ENCODE measurements at places on chromosomes 13 and 19.
A peak's percentile ranks its signal among the peaks of the same experiment; 100 is the strongest.

DNA sequence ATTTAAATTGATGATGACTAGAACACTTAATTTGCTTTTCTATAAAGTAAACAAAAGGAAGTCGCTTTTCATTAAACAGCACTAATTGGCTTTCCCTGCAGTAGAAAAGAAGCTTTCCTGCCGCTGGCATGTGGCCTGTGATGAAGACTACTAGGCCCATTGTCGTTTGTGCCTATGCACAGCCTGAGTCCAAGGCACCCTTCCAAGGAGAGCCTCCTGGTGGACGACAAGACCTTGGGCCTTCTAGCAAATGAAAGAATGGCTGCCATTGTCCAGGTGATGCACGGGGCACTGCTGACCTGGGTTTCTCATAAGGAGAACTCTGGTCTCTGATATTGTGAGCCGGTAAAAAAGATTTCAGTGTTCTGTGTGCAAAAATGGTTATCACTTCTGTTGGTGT is 233.0 kb downstream of the COL4A1 start:
- DNase-seq: no peak

- peak; percentile 17 for DNase-seq
Observed at GRCh38 chr13:80338781-80339562, 2.0 kb downstream of the SPRY2 start.

GRCh38 chr19:41530184-41530534 is 45.8 kb upstream of the CEACAM21 start:
- no peak for DNase-seq

DNA sequence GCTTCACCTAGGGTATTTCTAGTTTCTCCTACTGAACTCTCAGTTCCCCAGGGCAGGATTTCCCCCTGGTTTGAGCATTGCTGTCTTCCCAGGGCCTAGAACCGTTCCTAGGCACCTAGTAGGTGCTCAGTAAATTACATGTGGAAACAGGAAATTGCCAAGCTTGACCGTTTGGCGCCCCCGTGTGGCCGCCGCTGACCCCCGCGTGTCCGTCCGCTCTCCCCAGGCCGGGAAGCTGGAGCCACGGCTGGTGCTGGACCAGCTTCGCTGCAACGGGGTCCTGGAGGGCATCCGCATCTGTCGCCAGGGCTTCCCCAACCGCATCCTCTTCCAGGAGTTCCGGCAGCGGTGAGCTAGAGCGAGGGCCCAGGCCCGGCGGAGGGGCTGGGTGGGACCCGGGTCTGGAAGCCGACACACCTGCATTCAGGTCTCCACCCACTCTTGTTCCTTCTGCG is 55.5 kb downstream of the MYH14 start:
- no peak for DNase-seq

GRCh38 chr13:54162069-54162468 is 1133.5 kb downstream of the OLFM4 start:
- no peak for DNase-seq

DNA sequence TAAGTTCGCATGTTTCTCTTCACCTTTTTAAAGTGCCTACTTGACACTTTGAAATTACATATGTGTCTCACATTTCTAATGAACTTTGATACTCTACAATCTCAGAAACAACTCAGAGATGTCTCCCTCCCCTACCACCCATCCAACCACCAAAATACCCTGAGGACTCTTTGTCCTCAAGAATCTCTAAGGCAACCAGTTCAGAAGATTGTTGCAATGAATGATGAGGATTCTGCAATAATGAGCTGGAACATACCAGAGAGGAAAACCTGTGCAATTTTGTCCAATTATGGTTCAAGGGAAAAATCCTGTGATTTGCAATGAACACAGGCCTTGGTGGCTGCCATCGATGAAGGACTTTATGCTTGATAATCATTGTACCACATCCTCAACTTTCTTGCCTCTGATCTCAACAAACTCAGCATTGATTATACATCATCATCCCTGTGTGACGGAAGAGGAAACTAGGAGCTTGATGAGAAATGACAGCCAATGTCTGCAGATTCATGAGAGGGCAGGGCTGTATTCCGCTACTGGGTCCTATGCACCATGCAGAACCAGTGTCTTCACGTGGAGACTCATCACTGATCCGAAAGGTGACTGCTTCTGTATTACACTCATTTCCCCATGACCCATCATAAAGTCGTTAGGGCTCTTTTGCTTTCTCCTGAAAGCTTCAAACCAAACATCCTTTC is 1.1 kb downstream of the FPR1 start:
- DNase-seq: no peak

DNA sequence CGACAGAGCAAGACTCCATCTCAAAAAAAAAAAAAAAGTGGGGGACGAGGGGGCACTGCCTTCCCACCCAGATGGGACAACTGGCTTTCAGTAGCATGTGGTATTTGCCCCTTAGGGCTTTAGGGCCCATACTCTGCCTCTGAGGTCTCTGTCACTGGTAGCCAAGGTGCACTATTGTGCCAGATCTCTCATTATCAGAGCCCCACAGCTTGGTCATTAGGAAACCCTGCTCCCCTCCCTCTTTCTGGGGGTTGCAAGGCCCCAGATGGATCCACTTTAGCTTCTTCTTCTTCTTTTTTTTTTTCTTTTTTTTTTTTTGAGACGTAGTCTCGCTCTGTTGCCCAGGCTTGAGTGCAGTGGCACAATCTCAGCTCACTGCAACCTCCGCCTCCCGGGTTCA is 11.2 kb upstream of the ZNF358 start:
- no peak for DNase-seq

DNA sequence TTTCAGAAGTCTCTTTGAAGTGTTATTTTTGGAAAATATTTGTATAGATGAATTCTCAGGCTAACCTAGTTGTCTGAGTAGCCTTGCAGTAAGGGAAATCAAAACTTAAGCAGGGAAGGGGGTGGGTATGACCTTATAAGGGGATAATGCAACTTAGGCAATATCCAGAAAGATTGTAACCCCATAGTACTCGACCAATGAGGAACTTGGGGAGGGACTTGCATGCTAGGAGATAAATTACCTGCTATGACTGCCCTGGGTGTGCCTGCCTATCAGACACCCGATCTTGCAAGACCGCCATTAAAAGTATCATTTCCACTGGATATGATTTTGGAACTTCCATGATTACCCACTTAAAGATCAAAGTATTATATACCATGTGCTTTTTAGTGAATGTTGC is 23.0 kb upstream of the RFXAP start:
- DNase-seq: no peak

DNA sequence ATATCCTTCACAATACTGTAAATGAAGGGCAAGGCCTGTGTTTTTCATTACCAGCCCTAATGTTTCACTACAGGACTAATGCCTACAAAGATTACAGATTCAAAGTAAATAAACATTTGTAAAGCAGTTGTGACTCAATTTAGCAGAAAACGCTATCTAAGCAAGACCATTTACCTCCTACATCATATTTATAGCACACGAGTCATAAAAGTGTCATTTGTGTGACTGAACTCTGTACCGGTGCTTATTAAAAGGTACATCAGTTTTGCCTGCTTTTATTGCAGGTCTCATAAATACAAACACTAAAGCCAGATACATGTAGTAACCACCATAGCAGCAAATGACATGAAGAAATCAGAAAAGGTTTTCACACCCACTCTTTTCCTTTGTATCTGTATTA is 61.5 kb upstream of the SLC15A1 start:
- DNase-seq: no peak

DNA sequence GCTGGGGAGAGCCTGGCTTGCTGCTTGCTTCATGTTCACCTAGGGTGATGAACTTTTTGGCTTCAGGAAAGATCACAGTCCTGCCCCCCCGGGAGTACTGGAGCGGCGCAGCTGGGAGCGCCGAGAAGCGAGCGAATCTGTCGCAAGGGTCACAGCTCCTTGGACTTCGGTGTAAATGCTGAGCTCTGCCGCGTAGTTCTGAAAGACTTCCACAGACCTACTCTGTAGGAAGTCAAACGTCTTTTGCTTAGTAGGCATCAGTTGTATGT is 2.7 kb downstream of the ING1 start:
- no peak for DNase-seq

GRCh38 chr13:48038761-48039160 is 1.2 kb downstream of the NUDT15 start:
- DNase-seq: no peak

- DNase-seq: no peak
Observed at GRCh38 chr19:6925801-6926751, 38.7 kb downstream of the ADGRE1 start.

DNA sequence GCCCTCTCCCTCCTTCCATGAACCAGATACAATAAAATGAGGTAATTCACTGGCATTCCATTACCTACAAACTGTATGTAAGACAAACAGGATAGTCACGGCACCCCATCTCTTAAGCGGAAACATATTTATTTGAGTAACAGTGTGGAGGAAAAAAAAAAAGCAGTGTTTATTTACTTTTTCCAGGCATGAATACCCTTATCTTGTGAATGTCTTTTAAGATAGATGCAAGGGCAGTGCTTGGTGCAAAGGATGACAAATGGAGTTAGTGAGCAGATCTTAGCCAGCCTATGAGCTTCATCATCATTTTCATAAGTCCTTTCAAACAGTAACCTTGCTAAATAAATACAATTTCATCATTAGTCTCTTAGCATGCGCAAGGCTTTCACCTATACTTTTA is 1661.8 kb upstream of the SPRY2 start:
- DNase-seq: no peak

DNA sequence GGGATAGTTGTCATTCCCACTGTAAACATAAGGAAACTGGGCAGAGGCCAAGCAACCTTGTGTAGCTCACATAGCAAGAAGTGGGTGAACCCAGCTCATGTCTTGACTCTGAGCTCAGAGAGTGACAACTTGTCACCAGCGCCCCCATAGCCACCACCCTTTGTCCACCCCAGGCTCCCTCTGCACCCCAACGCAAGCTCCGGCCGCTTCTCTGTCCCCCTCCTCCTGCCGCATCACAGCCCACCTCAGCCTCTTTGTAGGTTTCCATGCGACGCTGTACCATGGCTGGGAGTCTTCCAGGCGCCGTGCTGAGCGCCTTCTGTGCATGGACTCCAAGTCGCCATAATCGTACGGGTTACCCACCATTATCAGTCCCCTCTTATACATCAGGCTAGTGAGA is 3.3 kb downstream of the GP6 start:
- no peak for DNase-seq

- DNase-seq: no peak
Observed at GRCh38 chr13:50843257-50844083, at the start of gene DLEU7. DLEU7 (minus strand) TSS chr13:50843692; CDS start chr13:50843646, 46 bp downstream.

DNA sequence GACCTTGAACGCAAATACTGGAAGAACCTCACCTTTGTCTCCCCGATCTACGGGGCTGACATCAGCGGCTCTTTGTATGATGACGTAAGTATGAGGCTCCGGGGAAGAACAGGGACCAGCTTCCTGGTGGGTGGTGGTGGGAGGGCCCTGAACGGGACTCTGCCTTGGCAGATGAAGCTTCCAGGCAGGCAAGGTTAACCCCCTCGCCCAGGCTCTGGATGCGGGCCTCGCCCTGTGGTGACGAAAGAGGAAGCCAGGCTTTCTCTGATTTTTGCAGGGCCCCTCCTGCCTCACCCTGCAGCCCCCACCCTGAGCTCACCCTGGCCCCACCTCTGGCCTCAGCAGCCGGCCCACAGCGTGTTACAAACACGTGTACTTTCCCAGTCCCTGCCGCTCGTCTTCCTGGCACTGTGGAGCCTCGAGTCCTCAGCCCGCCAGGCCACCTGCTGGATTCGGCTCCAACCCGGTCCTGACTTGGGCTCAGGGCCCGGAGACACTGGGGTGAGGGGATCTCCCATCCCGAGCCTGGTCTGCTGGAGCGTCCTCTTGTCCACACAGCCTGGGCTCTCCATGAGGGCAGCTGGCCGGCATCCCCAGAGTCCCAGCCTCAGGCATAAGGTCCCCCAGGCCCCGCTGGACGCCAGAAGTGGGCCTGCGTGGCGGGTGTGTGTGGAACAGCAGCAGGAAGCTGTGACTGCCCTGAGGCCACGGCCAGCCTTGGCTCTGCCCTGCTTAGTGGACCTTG is 72.4 kb downstream of the KDM4B start:
- no peak for DNase-seq

- no peak for DNase-seq
Observed at GRCh38 chr13:85013006-85013405, 786.2 kb downstream of the SLITRK6 start.

- DNase-seq: no peak
Observed at GRCh38 chr13:79346300-79346914, 59.6 kb downstream of the RBM26 start.

GRCh38 chr19:48708471-48708870 is 11.1 kb downstream of the MAMSTR start:
- no peak for DNase-seq

DNA sequence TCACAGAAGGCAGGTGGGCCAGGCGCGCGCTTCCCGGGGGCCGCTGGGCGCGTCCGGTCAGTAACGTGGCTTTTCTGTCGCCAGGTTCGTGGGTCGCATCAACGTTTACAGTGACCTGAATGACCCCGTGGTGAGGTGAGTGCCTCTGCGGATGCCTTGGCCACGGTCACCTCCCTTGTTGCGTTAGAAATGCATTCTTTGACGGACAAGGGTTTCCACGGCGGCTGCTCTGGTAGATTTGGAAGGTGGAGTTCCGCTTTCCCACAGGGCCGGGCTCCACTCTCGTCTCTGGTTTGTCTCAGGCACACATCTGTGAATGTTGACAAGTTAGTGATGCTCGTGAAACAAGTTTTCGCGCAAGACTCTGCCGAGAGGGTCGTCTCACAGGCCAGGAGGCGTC is 130.0 kb downstream of the ATP11A start:
- no peak for DNase-seq

DNA sequence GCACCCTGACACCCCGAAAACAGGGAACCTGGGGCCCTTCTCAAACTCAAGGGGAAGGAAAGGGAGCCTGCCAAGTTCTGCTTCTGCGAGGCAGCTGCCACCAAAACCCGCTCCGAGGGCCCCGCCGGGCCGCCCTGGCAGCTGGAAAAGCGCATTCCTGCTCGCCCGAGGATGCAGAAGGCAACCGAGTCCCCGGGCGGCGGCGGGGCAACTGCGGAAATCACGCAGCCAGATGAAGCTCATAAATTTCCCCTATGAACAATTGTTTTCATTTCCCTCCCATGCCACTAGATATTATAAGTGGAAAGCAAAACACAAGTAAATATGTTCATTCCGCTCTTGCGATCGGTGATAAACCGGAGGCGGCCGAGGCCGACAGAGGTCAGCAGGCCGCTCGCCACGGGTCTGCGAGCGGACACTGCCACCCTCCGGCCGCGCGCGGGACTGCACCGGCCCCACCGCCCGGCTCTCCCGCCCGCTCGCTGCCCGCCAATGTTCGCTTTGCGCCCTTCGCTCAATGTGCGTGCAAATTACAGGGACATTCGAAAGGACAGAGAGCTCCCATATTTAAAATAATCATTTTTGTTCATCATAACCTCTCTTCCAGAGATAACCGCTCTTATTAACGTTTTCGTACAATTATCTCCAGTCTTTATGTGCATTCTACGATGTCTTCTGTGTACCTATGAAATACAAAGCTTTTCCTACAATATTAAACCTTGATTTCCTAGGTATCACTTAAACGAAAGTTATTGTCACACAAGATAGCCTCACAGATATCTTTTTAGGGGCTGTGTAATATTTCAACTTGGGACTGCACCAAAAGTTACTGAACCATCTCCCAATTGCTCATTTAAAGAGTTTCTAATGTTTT is 120.8 kb upstream of the ZNF507 start:
- DNase-seq: peak; percentile 19

- DNase-seq: no peak
Observed at GRCh38 chr19:50358483-50359327, 6.7 kb downstream of the NAPSA start.
